NCI-H460 (cell line): ENCODE measurements at places on chromosomes 2 and 18. TPM values are rescaled to one million over a fixed set of nuclear protein-coding genes. Genes with fewer than 3 reads are reported as not detected.

- DNase-seq: no peak
These were observed 536.4 kb upstream of the PIK3C3 start for GRCh38 chr18:41418598-41418997.

GRCh38 chr2:69683170-69683971 is 39.8 kb upstream of the AAK1 start:
- no peak for DNase-seq

DNA sequence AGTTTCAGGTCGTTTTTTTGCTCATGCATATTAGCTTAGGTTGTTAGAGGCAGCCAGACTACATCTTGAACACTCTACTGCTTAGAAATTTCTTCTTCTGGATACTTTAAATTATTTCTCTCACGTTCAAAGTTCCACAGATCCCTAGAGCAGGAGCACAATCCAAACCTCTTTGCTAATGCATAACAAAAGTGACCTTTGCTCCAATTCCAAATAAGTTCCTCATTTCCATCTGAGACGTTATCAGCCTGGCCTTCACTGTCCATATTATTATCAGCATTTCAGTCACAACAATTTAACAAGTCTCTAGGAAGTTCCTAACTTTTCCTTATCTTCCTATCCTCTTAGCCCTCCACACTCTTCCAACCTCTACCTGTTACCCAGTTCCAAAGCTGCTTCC is 50.4 kb upstream of the ERMN start:
- no peak for DNase-seq

The MAP2 gene
- total RNA-seq: 22.7 and 28.0 TPM in 2 replicates
